NB4 (cell line): ENCODE measurements at places on chromosomes 7 and 10.
A peak's percentile ranks its signal among the peaks of the same experiment; 100 is the strongest.

DNA sequence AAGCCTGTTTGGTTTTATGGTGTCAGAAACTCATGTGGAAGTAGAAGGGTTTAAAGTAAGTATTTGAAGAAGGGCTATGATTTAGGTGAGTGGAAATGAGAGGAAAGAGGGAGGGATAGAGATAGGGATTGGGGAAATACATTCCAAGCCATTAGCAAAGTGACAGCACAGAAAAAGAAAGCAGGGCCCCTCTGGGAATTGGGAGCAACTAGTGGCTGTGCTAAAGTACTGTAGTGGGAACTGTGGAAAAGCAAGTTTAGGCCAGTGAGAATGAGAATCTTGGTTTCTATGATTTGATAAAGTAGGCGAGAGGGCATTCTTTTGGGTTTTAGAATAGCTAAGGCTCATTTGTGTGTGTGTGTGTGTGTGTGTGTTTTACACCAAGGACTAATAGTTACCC is 5.0 kb downstream of the PRKG1 start:
- DNase-seq = no peak

- DNase-seq = peak; percentile 8
Measured at GRCh38 chr7:38066391-38066790, 111.7 kb upstream of the STARD3NL start.

- DNase-seq = no peak
Measured at GRCh38 chr7:110786328-110786965, 304.5 kb upstream of the LRRN3 start.

DNA sequence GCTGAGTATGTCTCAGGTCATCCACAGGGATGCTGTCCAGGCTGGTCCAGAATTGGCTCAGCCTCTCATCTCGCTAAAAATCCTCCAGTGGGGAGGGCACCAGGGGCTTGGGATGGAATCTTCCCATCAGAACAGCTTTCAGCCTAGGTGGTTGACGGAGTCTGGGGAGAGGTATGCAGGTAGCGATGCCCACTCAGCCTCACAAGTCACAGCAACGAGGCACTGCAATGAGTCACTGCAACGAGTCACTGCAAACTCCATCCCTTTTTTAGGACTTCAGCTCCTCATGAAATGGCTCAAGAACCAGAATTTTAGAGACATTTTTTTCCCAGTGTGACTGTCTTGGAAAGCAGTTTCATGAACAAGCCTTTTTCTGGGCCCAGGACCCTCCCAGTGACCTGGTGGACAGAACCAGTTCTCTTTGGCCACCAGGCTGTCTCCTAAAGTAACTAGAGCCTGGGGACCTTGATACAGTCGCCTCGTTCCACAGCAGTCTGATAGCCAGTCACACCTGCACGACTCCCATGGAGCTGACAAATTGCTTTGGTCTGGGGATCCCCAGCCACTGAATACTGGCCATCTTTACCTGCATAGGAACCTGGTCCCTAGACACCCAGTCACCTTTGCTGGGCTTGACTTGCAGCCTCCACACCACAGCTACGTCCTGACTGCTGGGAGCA is 41.3 kb upstream of the PPP2R2D start:
- DNase-seq = no peak

- no peak for DNase-seq
Measured at GRCh38 chr7:90980545-90980944, 283.7 kb upstream of the FZD1 start.

- DNase-seq = no peak
Measured at GRCh38 chr7:1263391-1263951, 30.8 kb downstream of the UNCX start.

- DNase-seq = no peak
Measured at GRCh38 chr10:88583584-88583957, 453 bp upstream of the RNLS start.

DNA sequence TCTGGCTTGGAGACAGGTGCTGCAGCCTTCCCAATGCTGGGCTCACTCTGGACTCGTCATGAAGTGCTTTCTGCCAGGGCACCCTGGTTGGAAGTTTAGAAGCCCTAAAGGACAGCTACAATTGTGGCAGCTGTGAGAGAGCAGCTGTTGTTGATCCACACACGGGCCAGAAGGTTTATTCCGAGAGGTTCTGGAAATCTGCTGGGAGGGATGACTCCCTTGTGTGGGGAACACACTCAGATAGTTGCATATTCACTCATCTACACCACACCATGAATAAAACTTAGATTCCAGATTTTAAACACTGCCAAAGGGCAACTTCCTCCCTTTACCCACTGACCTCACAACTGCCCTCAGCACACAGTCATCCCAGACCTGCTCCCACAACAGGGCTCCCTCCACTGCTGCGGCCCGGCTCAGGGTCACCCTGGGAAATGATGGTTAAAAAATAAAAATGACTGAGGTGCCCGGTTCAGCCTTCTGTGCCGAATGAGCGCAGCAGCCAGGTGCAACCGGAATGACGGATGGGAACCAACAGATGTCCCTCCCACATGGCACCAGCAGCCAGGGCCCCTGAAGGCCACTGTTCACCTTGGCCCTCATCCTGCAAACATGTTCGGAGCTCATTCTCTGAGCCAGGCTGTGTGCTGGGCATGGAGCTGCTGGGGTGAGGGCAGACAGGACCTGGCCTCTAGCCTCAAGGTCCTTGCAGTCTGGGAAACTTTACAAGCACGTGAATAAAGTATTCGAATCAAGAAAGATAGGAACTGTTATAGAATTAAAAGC is 40.2 kb downstream of the ASB13 start:
- DNase-seq = no peak

GRCh38 chr7:115034515-115034914 is 112.6 kb downstream of the MDFIC start:
- no peak for DNase-seq

DNA sequence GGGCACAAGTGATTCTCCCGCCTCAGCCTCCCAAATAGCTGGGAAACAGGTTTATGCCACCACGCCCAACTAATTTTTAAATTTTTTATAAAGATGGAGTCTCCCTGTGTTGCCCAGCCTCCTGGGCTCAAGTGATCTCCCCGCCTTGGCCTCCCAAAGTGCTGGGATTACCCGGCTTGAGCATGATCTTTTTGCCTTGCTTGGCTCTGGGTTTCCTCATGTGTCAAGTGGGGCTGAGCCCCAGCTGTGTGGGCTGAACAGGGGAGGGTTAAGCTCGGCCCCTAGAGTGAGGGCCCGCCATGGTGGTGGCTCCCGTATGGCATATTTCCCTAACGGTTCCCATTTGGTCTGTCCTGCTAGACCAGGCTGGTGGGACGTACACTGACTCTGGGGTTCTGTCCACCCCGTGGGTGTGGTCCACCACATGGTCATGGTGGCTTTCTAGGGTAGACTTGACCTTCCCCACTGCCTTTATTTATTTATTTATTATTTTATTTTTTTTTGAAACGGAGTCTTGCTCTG is 66.3 kb downstream of the LHPP start:
- DNase-seq = no peak

- DNase-seq = no peak
Measured at GRCh38 chr10:108568824-108569223, 1354.5 kb downstream of the XPNPEP1 start.

GRCh38 chr7:16431646-16432424 is 10.5 kb upstream of the CRPPA start:
- DNase-seq = peak; percentile 53

- no peak for DNase-seq
Measured at GRCh38 chr10:127303105-127303504, 106.7 kb upstream of the INSYN2A start.

GRCh38 chr10:116055917-116056252 is 217.1 kb downstream of the GFRA1 start:
- no peak for DNase-seq

GRCh38 chr7:1708596-1709251 is 38.6 kb downstream of the ELFN1 start:
- DNase-seq = no peak

- no peak for DNase-seq
Measured at GRCh38 chr10:31126593-31126992, 94.9 kb upstream of the ZNF438 start.

DNA sequence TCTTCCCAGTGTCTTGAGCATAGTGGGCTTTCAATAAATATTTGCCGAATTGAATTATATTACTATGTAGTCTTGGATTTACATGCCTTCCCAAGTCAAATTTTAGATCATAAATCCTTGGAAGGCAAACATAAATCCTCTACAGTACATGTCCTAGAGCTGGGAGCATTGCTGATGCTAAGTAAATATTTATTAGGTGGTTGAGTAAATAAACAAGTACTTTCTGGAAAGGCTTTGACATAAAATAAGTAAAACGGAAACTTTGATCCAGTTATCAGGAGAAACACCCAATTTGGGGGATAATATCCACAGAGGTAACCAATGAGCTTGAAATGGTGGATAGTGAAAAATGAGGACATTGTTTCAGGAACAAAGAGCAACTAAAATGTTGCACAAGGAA is 162.8 kb upstream of the SVIL start:
- DNase-seq = no peak

GRCh38 chr7:50806143-50806542 is 23.4 kb upstream of the GRB10 start:
- no peak for DNase-seq

DNA sequence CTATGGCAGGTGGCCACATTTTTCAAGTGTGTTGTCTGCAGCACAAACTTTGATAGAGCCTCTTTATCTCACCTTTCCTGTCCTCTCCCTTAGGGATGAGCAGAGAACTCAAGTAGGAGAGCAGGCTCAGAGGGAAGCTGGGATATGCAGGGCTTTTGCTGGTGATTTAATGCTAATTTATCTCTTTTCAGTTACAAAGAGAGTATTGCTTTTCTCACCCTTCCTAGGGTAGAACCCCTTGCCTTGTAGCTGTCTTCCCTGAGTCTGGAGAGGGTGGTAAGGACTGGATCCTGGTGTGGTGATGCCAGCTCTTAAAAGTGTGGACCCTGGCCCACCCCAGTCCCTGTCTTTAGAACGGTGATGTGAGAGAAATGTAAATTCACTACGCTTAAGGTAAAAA is 1061.4 kb downstream of the TYW1 start:
- DNase-seq = no peak

- no peak for DNase-seq
Measured at GRCh38 chr7:22604246-22604645, 104.3 kb upstream of the STEAP1B start.

- DNase-seq = peak; percentile 22
Measured at GRCh38 chr7:51075681-51076580, 240.7 kb downstream of the COBL start.

DNA sequence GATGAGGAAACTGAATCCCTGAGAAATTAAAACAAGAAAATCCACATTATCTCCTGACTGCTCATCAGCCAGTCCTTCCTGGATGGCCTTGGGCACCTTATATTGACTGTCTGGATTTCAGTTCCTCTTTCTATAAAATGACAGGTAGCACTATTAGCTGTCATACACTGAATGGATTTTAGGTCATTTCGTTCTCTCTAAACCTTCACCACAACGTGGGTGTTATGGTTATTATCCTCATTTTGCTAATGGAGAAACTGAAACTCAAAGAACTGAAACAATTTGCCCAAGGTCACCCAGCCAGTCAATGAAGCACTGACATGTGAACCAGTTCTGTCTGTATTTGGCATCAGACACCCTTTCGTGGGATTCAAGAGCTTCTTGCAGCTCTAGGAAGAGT is 193.8 kb downstream of the CYP26A1 start:
- no peak for DNase-seq

GRCh38 chr7:92641921-92642511 is 51.8 kb upstream of the FAM133B start:
- DNase-seq = peak; percentile 79

DNA sequence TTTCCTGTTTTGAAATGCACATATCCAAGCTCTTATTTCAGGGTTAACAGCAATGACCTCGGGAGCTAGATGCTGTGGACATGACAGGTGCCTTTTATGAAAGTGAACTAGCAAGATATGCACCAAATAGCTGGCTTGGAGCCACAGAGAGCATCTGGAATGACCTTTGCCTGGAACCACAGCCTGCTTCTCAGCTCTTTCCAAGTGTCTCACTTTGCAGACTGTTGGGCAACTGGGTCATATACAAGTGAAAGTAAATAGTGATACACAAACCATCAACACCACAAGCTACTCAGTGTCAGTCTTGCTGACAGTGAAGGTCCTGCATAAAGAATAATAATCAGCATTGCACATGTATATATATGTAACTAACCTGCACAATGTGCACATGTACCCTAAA is 183.5 kb downstream of the RNF133 start:
- no peak for DNase-seq

DNA sequence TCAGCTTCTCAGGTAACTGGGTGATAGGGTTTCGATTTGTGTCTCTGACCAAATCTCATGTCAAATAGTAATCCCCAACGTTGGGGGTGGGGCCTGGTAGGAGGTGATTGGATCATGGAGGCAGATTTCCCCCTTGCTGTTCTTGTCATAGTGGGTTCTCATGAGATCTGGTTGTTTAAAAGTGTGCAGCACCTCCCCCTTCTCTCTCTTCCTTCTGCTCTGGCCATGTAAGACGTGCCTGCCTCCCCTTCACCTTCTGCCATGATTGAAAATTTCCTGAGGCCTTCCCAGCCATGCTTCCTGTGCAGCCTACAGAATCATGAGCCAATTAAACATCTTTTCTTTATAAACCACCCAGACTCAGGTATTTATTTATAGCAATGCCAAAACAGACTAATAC is 21.9 kb upstream of the SMURF1 start:
- DNase-seq = no peak

DNA sequence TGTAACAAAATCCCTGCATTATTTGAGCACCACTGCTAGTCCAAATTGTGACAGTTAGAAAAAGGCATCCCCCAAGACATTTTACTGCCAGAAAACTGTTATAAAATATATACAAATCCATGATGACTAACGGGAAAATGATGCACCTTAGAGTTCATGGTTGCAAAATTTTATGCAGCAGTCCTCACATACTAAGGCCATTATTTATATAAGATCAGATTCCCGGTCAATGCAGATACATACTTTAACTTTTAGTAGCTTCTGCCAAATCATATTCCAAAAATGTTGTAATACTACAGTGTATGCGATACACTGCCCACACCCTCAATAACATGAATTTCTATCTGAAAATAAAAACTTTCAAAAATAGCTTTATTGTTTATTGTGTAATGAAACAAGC is 239.9 kb upstream of the ZNF32 start:
- DNase-seq = no peak

- peak; percentile 48 for DNase-seq
Measured at GRCh38 chr7:39621261-39621660, 2.1 kb upstream of the RALA start.

- peak; percentile 34 for DNase-seq
Measured at GRCh38 chr7:112546723-112547513, 66.1 kb downstream of the LSMEM1 start.

DNA sequence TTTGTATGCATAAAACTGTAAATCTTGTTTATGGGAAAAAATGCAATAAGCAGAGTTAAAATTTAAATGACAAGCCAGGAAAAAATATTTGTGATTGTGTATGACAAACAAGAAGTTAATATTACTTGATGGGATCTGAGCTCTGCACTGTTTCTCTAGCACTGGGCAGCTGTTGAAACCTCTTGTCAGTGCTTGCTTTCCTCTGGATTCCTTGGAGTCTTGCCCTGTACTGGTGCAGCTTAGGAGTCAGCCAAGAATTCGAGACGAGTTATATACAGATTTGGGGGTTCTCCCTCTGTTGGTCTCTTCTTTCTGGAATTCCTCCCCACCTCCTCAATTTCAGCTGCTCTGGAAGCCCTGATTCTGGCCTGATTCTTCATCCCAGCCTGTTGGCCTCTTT is 24.3 kb upstream of the OPN4 start:
- no peak for DNase-seq

GRCh38 chr7:8566016-8566415 is 132.6 kb downstream of the NXPH1 start:
- DNase-seq = no peak
